ENCODE measurements at places on chromosomes 4 and X.

DNA sequence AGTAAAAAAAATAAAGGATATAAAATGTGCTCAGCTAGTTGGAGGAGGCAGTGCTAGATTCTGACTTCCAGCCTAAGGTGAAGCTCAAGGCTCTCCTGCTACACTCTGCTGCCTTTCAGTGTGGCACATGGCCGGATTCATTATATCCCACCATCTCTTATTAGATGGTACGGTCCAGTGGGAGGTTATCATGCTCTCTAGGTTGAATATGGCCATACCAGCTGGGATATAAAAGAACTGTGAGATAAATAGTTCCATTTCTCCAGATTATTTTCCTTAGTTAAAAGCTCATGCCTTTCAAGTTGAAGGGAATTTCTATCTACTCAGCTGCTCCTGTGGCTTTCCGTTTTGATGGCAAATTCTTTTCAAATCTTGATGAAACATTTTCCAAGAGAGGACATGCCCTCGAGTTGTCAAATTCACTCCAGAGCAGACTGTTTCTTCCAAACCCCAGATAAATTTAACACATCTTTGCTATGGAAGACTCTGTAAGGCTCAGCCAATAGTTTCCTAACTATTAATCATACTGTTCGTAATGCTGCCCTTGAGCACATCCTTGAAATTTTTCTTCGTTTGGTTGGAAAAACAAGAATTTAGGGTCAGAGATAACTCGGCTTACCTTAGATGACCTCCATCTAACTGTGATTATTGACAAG lies 2.2 kb upstream of the MGARP start:
- DNase-seq = no peak

- no peak for DNase-seq
Observed at GRCh38 chr4:98510757-98511517, 147.5 kb downstream of the TSPAN5 start.

DNA sequence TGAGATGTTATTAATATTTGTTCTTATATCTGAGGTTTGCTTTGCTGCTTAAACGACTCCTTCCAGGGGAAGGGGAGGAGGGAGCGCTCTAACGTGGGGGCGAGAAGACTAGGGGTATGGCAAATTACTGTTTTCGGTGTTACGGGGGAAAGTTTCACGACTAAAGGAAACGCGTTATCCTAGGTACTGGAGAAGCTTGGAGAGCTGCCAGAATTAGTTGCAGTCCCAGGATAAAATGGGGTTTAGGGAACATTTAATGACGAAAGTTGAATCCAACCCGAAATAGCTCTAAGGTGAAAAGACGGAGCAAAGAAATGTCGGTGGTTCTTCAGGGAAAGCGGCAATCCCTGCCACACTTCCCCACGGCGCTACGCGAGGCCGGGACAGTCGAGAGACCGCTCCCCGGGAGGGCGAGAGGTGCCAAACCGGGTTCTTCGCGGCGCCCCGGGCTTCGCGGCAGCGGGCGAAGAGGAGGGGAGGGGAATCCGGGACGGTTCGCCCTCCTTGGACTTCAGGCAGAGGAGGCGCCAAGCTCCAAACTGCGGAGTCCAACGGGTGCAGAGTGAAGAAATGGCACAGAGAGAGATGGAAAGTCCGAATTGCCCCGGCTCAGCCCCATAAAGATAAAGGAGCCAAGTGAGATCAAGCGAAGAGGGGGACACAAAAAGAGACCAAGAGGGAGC lies 724 bp downstream of the THOC2 start:
- DNase-seq = no peak

DNA sequence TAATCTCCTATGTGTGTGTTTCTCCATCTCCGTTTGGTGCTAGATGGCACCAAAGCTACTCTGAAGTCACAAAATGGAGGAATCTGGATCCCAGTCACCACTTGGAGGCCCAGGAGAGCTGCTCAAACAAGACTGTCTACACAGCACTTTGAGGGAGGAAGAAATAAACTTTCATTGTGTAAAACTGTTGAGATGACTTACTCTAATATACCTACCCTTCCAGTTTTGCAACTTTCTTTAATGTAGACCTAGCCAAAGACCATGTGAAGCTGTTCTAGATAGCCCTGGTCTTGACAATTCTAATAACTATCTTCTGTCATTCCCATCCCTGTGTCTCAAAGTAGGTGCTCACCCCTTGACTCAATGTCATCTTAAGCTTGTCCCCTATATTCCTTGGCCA lies 52.8 kb upstream of the TAB3 start:
- no peak for DNase-seq

GRCh38 chr4:41528512-41529205 lies 9.3 kb upstream of the LIMCH1 start:
- no peak for DNase-seq

GRCh38 chr4:104457308-104457981 lies 37.2 kb downstream of the CXXC4 start:
- no peak for DNase-seq

DNA sequence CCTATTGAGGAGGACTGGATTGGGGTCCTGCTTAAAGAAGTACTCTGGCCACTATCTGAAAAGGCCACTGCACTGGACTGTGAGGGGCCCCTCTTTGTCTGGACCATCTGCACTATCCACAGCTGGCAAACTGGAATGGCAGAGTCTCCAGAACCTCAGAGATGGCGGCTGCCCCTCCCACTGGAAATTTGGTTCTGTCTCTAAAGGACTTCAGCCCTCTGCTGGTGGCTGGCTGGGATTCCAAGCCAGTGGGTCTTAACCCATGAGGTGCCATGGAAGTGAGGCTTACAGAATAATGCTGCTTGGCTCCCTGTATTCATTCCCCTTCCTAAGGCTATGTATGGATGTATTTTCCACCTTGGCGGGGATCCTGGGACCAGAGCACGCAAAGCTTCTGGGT lies 41.6 kb upstream of the CYLC1 start:
- DNase-seq = no peak

DNA sequence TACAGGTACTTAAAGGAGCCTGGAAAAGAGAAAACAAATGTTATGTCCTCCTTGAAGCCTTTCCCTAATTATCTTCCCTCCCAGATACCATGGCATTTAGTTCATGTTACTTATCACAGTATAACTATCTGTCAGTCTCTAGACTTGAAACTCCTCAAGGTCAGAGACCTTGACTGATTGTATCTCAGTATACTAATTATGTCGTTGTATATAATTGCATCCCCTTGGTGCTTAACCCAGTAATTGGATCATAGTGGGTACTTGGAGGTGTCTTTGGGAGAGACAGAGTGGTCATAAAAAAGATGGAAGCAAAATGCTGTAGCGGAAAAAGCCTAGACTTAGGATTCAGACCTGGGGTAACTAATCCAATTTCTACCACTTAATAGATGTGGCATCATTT lies 8.1 kb downstream of the IGBP1 start:
- no peak for DNase-seq

GRCh38 chr4:102037566-102037965 lies 247.0 kb downstream of the BANK1 start:
- DNase-seq = no peak

DNA sequence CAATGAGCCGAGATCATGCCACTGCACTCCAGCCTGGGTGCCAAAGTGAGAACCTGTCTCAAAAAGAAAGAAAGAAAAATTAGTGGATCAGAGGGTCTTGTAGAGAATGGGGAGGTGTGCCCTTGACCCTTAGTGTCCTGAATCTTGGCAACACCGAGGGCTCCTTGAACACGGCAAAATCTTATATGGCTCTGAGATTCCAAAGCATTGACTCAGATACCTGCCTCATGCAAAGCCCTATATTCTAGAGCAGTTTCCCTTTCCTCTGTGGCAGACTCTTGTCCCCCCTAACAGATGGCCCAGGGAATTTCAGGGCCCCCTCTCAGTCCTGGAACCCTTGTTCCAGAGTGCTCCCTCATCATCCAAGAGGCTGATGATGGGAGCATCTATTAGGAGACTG lies 6.8 kb downstream of the CLDN2 start:
- DNase-seq = no peak

DNA sequence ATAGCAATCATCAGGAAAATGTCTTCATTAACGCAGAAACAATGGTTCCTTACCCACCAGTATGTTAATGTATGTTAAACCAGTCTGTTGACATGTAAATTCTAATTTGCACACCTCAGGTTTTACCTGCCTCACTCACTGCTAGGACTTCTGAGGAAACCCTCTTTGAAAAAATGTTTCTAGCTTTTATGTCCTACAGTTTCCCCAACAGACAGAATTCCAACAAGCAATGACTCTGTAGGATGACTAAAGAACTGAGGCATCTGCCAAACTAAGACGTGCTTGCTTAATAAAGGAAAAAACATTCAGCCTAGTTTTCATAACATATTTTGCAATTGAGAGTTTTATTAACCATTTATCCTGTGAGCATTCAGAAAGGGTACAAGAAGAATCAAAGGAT lies 20.6 kb upstream of the SOX3 start:
- no peak for DNase-seq

GRCh38 chr4:150782311-150782710 lies 200.4 kb downstream of the MAB21L2 start:
- no peak for DNase-seq

DNA sequence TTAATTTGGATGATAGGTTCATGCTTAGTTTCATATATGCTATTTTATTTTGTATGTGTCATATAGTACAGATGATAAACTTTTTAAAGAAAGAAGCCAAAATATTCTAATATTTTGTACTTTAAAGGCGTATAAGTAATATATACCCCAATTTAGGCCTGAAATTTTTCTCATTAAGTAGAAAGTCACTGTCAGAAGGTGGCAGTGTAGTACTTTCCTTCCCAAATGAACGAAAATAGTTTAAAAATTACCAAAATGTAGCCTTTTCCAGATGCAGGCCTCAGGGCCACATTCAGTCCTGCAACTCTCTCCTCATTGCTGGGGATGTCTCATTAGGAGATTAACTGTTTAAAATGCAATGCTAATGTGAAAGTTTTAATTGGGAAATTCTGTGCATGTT lies 1263.6 kb downstream of the C4orf33 start:
- DNase-seq = no peak

- no peak for DNase-seq
Observed at GRCh38 chrX:13607996-13608365, 38.6 kb downstream of the EGFL6 start.

Measured in KG1 (cell line).